ENCODE measurements at places on chromosomes 6 and 20.

DNA sequence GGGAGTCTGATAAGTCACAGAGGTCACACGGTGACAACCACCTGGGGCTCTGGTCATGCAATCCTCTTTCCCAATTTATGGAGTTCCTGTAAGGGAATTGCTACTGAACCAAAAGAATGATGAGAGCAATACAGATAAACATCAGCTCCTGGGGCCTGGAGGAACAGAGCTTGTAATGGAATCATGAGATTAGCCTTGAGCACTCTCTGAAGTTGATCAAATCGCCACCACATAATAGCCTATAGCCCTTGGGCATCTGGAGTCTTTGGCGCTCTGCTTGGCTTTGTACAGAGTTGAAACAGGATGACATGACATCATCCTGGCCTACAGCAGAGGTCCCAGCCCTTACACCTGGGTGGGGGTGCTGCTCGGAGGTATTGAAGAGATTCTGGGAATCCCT lies 154.3 kb upstream of the DTNBP1 start:
- no peak for DNase-seq

- DNase-seq = no peak
These were observed 3.8 kb upstream of the CPXM1 start for GRCh38 chr20:2804041-2804828.

DNA sequence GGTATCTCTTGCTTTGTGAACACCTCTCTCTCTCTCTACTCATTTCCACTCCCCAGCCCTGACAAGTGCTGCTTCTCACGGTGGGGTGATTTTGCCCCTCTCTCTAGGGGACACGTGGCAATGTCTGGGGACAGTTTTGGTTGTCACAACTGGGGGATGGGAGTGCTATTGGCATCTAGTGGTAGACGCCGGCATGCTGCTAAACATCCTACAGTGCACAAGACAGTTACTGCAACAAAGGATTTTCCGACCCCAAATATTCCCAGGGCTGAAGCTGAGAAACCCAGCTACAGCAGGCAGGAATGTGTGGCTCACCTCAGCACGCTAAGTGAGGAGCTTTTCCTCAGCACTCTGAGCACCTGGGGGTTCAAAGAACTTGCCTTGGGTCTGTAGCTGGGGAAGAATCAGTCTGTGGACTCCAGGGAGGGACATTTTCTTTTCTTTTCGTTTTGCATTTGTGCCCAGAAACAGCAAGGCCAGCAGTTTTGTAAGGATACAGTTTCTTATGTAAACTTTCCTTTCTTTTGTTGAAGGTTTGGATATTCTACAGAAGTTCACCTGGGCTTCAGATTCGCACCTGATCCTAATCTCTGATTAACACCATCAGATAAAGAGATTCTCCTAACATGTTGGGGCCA lies 246.9 kb upstream of the ZFP64 start:
- DNase-seq = no peak

DNA sequence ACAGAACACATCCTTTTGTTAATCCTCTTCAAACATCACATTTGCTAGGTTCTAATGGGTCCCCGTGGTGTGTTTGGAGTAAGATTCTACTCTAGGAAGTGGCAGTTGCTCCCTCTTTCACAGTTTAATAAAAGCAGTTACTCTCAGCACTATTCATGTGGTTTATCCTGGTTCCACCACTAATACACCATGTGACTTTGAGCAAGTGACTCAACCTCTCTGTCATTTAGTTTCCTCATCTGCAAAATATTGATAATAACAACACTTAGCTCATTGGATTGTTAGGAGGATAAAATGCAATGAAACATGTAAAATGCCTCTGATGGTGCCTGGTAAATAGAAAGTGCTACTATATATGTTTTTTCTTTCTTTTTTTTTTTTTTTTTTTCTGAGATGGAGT lies 488.0 kb upstream of the NOX3 start:
- DNase-seq = no peak

DNA sequence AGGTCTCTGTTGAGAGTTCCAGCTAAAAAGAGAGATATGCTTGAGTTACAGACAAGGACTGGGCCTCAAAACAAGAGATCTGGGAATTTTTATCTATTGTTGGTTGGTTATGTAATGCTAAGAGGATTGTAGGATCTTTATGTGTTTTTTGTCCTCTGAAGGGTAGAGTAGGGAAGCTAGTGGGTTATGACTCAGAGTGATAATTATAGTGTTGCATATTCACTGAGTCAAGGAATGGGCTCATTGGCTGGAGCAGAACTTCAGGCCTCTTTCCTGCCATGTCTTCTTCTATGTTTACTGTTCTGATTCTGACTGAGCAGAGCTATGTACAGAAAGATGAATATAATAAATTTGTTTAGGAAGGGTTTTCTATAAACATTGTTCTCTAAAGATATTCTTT lies 66.1 kb upstream of the NOX3 start:
- no peak for DNase-seq

DNA sequence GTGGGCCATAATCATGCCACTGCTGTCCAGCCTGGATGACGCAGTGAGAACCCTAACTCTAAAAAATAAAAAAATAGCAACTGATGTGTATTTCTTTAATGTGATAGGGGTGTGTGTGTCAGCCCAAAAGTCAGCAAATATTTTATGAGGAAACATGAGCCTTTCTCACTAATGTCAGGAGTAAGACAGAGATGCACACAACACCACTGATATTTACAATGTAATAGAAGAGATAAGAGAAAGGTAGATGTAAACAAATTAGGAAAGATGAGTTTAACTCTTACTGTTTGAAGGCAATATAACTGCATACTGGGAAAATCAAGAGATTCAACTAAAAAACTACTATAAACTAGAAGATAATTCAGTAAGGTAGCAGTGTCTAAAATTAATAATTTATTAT lies 100.0 kb upstream of the BEND3 start:
- DNase-seq = no peak

DNA sequence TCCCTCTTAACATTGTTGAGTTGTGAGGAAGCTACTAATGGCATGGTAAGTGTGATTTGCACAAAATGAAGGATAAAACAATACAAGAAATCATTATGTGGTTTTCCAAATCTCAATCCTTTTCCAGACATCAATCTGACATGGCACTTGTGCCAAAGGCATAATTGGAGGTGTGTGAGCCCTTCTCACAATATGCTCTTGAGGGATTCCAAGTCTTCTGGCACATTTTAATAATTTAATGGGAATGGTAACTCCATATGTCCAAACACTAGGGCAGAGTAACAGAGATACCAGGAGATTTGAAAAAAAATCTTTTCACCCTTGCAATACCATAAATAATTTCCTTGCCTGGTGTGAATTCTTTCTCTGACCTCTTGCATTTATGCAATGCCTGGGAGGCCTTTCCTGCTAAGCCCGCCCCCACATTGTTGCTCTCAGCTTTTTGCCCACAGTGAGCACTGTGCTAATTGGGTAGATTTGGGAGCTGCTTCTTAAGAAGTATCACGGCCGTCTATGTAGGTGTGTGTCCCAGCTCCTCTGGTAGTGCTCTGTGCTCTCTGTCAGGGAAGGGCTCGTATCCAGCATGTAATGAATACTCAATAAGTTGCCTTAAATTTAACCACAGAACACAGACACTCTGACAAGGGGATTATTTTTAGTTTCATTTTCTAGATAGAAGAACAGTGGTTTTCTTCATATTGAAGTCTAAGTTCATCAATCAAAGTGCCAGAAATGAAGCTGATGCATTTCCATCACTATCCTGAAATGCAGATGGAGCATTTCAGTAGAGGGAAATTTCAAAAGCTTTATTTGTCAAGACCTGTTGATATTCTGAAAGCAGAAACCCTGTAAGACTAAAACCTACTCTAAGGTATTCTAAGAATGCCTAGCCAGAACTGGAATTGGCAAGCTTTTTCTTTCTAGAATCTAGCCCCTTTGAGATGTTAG lies 54.4 kb upstream of the CEP85L start:
- peak; percentile 11 for DNase-seq

- peak; percentile 39 for DNase-seq
These were observed 14.5 kb downstream of the ADISSP start for GRCh38 chr20:3753098-3753497.

GRCh38 chr6:4606821-4607704 lies 169.1 kb upstream of the CDYL start:
- peak; percentile 89 for DNase-seq

GRCh38 chr6:42128460-42129359 lies 13.7 kb downstream of the C6orf132 start:
- DNase-seq = no peak

DNA sequence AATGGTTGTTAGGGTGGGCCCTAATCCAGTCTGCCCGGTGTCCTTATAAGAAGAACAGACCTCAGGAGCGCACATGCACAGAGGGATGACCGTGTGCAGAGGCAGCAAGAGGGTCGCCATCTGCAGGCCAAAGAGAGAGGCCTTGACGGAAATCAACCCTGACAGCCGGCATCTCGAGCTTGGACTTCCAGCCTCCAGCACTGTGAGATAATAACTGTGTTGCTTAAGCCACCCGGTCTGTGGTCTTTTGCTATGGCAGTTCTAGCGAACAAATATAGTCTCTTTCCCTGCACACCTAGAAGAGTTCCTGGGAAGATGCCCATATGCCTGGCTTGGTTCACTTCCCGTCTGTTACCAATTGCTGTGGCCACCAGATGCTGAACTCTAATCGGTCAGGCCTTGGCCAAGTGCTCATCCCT lies 35.3 kb upstream of the PTGIS start:
- no peak for DNase-seq

DNA sequence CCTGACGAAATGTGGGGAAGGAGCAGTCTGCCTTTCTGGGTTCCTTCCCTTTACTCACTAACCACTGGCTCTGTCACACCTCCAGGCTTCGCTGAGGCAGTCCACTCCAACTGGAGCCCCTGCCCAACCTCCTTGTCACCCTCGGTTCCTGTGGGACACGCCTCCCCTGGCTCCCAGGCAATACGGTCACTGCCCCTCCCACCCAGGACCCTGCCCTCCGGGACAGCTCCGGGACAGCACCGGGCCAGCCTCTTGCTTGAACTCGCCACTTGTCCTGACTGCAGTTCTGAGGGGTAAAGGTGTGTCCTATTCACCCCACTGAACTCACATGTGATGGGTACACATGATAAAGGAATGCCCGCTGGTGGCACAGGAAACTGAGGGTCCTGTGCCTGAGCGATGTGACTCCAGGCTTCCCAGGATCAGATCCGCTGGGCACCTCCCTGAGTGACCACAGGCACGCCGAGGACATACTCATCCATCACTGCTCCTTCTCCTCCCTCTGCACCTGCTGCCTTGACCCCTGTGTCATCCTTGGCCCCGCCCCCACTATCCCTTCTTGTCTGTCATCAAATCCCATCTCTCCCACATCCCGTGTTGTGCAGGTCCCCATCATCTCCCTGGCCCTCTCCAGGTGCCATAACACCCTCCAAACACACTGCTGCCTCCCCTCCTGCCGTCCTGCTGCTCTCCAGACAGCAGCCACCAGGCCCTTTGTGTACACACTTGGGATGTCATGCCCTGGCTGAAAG lies 7.9 kb downstream of the SDCBP2 start:
- no peak for DNase-seq

- DNase-seq = no peak
These were observed 16.6 kb downstream of the CTCFL start for GRCh38 chr20:57508381-57508780.

DNA sequence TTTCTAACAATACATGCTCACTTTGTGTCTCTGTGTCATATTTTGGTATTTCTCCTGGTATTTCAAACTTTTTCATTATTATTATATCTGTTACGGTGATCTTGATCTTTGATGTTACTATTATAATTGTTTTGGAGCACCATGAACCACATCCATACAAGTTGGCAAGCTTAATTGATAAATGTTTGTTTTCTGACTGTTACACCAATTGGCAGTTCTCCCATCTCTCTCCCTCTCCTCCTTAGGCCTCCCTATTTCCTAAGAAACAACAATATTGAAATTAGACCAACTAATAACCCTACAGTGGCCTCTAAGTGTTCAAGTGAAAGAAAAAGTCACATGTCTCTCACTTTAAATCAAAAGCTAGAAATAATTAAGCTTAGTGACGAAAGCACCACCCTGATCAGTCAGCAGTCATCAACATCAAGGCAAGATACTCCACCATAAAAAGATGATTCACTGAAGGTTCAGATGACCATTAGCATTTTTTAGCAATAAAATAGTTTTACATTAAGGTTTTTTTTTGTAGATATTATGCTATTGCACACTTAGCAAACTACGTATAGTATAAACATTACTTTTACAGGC lies 61.5 kb downstream of the IBTK start:
- DNase-seq = no peak

GRCh38 chr6:10695086-10695657 lies 400 bp downstream of the PAK1IP1 start:
- no peak for DNase-seq

DNA sequence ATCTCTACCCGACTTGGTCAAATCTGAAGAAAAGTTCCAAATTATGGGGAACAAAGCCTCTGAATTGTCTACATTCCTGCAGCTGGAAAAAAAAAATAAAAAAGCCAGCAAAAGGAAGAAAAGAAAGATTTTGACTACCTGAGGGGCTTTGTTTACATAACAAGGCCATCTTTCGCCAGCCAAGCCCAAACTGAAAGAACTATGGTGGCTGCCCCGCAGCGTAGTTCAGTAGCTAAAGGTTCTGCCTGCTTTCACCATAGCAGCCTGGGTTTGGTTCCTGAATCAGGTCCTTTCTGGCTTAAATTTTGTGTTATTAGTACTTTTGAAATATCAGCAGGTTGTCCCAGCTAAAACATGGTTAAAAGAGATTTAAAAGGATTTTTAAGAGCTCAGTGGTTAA lies 35.4 kb downstream of the ZNF133 start:
- no peak for DNase-seq

DNA sequence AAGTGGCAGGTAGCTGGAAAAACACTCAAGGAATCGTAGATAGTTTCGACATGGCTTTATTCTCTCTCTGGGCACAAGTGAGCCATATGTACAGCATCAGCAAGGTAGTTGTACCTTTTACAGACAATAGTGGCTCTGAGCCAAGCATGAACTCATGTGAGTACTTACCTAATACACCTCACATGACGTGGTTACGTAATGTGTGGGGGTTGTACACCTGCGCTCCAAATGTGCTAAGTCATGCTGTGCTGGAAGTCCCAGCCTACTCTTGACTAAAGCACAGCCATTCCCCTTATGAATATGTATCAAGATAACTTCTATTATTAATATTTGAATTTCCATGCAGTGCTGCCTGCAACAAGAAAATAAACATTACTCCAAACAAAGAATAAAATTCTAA lies 78.8 kb upstream of the HMGN3 start:
- DNase-seq = peak; percentile 42

DNA sequence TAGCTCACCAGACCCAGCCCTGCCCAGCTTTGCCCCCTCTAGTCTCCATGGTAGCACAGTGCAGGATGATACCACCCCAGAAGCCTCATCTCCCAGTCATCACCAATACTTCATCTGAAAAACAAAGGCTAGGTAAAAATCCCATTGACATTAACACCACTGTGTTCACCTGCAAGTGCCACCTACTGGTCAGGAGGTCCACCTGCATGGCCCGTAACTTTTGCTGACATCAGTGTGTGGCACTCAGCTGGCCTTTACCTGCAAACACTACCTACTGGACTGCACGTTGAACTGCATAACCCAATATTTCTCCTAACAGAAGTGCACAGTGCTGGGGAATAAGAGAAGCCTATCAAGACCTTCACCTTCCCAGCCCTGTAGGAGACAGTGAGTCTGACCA lies 234.7 kb upstream of the ADGRB3 start:
- no peak for DNase-seq
